ENCODE measurements at places on chromosomes 2 and 18.

GRCh38 chr2:44553456-44553855, 191.7 kb downstream of the CAMKMT start:
- no peak for DNase-seq

DNA sequence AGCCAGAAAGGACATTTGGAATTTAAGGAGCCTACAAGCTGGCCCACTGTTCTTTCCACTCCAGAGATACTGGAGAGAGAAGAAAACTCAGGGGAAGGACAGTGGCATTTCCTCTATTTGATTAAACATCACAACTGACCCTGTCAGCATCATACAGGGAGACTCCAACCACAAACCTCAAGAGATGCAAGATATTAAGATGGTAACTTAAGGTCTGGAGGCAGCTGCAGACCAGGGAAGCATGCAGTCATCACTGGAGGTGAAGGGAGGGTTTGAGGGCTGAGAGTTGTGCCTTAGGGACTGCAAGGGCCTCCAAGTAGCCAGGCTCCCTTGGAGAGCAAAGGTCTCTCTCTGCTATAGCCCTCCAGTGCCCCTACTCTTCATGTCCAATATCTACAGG, 67.4 kb downstream of the RNF152 start:
- no peak for DNase-seq

GRCh38 chr2:119402106-119402505, 29.5 kb upstream of the TMEM37 start:
- no peak for DNase-seq

- no peak for DNase-seq
Measured at GRCh38 chr2:101982495-101983029, 9.2 kb upstream of the IL1R2 start.

DNA sequence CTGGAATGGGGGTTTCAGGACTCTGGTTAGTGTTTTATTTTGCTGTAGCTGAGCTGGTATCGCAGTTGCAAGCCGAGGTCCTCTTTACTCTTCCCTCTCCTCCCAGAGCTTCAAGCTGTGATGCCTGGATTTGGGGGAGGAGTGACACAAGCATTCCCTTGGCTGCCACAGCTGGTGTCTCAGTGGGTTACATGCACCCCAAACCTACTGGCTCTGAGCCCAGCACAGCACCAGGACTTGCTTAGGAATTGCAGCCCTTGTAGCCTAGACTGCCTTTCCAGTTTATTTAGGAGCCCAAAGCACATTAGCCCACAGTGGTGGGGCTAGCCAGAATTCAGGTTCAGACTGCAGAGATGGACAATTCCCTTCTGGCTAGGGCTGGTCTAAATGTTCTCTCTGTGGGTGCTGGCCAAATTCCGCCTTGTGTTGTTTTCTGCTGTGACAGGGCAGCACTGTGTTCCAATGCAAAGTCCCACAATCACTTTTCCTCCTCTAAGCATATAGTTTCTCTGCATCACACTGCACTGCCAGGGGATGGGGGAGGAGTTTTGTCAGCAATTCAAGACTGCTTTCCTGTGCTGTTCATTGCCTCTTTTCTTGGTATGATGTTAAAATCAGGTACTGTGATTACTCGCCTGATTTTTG, 122.8 kb downstream of the SLC4A10 start:
- no peak for DNase-seq

DNA sequence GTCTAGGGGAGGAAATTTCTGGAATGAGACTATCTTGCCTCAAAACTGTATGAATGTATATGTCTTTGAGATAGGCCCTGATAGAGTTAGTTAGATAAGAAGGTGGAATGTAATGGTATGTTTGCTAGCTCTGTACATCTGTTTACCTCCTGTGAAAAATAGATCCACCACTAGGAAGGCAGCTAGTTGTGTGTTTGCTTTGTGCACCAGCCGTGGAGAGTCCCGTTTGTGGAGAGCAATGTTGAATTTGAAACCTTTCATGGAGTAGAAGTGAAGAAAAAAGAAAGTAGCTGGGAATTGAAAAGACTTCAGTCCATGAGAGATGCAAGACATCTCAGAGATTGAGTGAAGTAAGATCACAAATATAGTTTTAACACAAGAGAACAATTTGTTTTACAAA, 25.4 kb downstream of the ASXL3 start:
- DNase-seq, result no peak

DNA sequence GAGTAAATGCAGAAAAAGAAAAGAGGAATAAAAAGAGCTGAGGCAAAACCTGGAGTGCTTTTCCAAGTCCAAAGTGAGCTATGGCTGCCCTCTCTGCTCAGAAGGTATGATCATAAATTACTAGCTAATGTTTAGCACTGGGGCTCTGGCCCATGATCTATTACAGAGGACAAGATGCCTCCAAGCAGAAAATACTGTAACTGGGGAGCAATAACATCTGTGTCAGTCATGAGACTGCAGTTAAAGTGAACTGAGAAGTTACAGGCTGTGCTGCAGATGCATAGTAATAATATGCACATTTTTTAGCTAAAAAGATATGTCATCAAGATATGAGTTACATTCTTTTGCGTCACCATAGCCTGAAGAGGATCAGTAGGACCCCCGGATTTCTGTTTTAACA, 209.4 kb upstream of the RBBP8 start:
- no peak for DNase-seq

DNA sequence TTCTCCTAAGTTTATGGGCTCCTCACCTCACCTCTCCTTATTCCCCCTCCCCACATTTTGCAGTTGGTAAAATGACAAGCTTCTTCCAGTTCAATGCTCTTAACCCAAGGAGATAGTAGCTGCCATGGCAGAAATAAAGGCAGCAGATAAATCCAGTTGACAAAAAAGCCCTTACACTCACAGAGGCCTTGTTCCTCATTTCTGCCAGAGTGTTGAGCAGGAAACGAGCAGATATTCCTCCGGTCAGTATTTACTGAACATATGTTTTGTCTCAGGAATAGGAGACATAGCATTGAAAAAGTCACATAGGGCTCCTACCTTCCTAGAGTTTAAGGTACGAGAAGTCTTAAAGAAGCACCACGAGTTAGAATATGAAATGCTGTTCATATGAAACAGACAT, 493.7 kb upstream of the TNP1 start:
- no peak for DNase-seq

DNA sequence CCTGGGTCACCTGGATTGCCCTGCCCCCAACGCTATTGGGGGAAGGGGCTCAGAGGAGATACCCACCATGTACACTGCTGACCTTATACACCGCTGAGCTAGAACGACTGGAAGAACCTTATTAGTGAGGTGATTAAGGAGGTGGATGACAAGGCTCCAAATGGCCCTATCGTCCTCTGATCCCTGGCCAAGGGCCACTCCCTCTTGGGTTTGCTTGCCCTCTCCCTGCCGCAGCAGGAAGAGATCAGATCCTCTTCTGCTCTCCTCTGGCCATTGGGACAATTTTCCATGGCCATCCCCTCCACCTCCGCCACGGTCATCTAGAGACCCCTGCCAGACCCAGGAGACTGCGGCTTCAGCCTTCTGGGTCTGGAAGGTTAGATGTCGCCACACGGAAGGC, 1.2 kb downstream of the ZNF514 start:
- no peak for DNase-seq

- no peak for DNase-seq
Measured at GRCh38 chr2:101007415-101008345, 5.6 kb downstream of the RPL31 start.

GRCh38 chr2:227058888-227059399, 105.1 kb downstream of the COL4A4 start:
- no peak for DNase-seq

GRCh38 chr18:45449418-45450227, 165.7 kb upstream of the SLC14A2 start:
- no peak for DNase-seq

Data from activated CD8-positive, alpha-beta memory T cell treated with anti-CD3 and anti-CD28 coated beads, Interleukin-2, amount 50 U/mL, for 4 hours (primary cell).